ENCODE measurements at places on chromosomes 2 and 18.

- H3K27ac ChIP-seq, result no peak overlapping the region
- H3K4me1 ChIP-seq, result no peaks in the 10 kb centered on the region
- H3K36me3 ChIP-seq, result no peaks in the 10 kb centered on the region
- no peak for DNase-seq
Observed at GRCh38 chr2:210546424-210547208, 9.8 kb upstream of the CPS1 start.

GRCh38 chr18:10449396-10449795 is 5.0 kb upstream of the APCDD1 start:
- no peaks in the 10 kb centered on the region for H3K4me1 ChIP-seq
- no peaks in the 10 kb centered on the region for H3K36me3 ChIP-seq
- no peak overlapping the region for H3K4me3 ChIP-seq
- H3K27ac ChIP-seq, result no peak overlapping the region

- no peaks in the 10 kb centered on the region for H3K4me1 ChIP-seq
Observed at GRCh38 chr2:133407341-133407740, 160.9 kb downstream of the NCKAP5 start.

DNA sequence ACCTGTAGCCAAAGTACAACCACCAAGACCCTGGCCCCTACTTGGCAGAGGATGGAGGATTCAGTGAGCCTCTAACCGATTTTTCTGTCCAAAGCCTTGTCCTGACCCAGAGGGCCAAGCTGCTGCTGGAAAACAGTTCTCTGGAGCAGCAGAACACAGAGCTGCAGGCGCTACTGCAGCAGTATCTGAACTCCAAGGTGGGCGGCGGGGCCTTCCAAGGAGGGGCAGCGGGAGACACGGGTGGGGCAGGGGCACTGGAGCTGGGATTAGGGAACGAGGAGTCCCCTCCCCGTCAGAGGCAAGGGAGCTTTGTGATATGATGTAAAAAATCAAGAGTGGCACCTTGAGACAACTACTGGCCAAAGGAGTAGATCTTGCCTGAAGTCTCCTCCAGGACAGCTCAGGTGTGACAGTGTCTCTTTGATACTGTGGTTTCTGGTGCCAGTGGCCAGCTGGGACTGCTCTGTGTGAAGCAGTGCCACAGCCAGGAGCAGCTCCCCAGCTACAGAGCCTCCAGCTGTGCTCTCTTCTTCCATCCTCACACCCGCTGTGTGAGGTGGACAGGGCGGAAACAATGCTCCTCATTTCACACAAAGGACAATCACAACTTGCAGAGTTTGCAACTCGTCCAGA is 22.8 kb downstream of the OTOF start:
- peaks cover 19% of the 10 kb centered on the region for H3K27me3 ChIP-seq
- H3K4me1 ChIP-seq, result no peaks in the 10 kb centered on the region
- H3K27ac ChIP-seq, result no peak overlapping the region
- H3K36me3 ChIP-seq, result no peaks in the 10 kb centered on the region
- H3K4me3 ChIP-seq, result no peak overlapping the region
- no peak for DNase-seq

DNA sequence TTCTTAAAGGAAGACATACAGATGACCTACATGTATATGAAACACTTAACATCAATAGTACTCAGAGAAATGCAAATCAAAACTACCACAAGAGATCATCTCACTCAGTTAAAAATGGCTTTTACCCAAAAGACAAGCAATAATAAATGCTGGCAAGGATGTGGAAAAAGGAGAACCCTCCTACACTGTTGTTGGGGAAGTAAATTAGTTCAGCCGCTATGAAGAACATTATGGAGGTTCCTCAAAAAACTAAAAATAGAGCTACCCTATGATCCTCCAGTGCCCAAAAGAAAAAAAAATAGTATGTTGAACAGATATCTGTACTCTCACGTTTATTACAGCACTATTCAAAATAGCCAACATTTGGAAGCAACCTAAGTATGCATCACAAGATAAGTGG is 1579.4 kb upstream of the TMEFF2 start:
- H3K4me1 ChIP-seq, result no peaks in the 10 kb centered on the region
- no peak for DNase-seq
- no peak overlapping the region for H3K27ac ChIP-seq
- H3K36me3 ChIP-seq, result no peaks in the 10 kb centered on the region

DNA sequence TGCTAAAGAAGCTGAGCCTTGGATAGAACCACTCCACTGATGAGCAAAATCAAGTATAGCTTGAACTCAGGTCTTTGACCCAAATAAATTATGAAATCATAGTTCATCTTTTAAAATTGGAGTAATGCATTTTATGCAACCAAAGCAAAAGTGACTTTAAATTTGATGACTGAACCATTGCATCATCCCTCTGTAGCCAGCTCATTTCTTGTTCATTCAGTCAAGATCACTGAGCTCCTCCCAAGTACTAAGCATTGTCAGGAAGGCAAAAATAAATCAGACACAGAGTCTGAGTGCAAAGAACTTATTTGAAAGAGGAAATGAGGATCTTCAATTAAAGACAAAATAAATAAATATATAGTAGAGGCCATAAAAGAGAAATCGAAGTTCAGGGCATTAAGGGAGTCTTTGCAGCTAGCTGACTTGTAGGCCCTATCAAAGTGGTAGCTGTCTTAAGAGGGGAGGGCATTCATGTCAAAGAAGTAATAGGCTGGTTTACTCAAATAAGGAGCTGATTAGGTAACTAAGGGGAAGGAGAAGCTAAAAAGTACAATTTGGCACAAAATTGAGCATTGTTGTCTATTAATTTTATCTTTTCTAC is 411.8 kb downstream of the MTX2 start:
- peaks cover 55% of the 10 kb centered on the region for H3K27me3 ChIP-seq
- no peak for DNase-seq
- H3K36me3 ChIP-seq, result no peaks in the 10 kb centered on the region
- H3K4me3 ChIP-seq, result no peak overlapping the region
- no peaks in the 10 kb centered on the region for H3K4me1 ChIP-seq

DNA sequence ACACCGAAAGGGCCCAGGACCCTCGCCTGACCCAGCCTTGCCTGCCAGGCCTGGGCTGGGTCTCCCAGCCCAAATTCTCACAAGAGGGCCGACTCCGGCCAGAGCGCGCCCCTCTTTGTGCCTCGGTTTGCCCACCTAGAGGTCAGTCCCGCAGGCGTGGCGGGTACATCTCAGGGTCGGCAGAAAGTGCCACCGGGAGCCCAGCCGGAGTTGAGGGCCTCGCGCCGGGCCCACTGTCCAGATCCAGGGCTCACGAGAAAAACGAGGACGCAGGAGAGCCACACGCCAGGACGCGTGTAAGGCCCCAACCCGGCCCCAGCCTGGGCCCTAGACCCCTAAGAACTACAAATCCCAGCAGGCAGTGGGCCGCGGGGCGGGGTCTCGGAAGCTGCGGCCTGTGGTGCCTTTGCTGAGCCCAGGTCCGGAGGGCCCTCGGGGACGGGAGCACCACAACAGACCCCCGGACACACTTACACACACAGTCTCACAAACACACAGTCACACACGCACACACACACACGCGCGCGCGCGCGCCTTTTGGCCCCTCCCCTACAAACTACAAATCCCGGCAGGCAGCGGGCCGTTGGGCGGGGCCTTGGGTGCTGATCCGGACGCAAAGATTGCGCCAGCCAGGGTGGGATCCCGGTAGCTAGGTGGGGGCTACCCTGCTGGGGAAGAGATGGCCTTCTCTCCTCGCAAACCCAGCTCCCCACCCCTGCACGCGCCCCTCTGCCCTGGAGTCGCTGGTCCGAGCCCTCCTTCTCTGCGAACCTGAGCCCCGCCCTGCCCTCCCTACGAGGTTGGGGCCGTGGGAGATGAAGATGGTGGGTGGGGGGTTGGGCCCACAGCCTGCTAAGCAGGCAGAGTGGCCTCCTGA is at the start of gene SH2D6:
Gene SH2D6 (plus strand): TSS at position 583 of the 877 bp plus-strand sequence. CDS start 10,752 bp downstream, outside the sequence.
- peaks cover 7% of the 10 kb centered on the region for H3K27me3 ChIP-seq
- H3K4me3 ChIP-seq, result peak within 1 kb of the TSS; percentile 92
- peak; percentile 80 for DNase-seq
- peak within 1 kb of the TSS; percentile 96 for H3K27ac ChIP-seq
- H3K4me1 ChIP-seq, result peaks cover 20% of the 10 kb centered on the region

- H3K36me3 ChIP-seq, result no peaks in the 10 kb centered on the region
- H3K4me1 ChIP-seq, result no peaks in the 10 kb centered on the region
- no peak overlapping the region for H3K27ac ChIP-seq
- H3K4me3 ChIP-seq, result no peak overlapping the region
Observed at GRCh38 chr2:79729532-79729931, 216.7 kb downstream of the CTNNA2 start.

DNA sequence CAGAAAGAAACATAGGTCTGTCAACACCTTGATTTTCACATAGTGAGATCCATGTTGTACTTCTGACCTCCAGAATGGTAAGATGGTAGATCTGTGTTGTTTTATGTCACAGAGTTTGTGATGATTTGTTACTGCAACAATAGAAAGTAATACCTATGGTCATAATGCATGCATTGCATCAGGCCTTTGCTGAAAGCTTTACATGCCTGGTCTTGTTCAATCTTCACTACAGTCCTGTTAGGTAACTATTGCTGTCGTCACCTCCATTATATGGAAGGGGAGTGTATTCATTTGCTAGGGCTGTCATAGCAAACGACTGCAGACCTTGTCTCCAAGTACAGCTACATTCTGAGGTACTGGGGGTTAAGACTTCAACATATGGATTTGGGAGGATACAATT is 243.5 kb downstream of the ANAPC1 start:
- no peak overlapping the region for H3K4me3 ChIP-seq
- DNase-seq, result no peak
- H3K27ac ChIP-seq, result no peak overlapping the region
- peaks cover 5% of the 10 kb centered on the region for H3K27me3 ChIP-seq
- H3K4me1 ChIP-seq, result no peaks in the 10 kb centered on the region

- H3K4me3 ChIP-seq, result peak overlapping the region; percentile 99
- no peak for DNase-seq
- H3K27me3 ChIP-seq, result peaks cover 3% of the 10 kb centered on the region
- peaks cover 21% of the 10 kb centered on the region for H3K36me3 ChIP-seq
Observed at GRCh38 chr2:27771202-27771547, 344 bp upstream of the MRPL33 start.

DNA sequence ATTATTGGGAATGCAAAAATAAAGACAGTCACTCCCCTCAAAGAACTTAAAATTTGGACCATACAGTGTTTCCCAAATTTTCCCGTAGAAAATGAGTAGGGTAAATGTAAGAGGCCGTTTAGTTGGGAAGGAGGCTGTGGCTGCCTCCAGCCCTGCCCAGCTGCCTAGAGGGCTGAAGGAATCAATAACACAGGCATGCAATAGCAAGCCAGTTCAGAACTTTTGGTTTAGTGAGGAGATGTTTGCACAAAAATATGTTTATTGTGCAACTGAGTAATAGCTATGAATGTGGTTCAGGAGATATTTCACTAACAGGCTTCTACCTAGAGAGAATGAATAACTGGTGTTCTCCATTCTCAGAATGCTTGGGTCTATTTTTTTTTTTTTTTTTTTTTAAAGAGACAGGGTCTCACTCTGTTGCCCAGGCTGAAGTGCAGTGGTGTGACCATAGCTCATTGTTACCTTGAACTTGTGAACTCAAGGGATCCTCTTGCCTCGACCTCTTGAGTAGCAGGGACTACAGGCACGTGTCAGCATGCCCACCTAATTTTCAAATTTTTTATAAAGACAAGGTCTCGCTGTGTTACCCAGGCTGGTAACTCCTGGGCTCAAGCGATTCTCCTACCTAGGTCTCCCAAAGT is 23.6 kb downstream of the UGP2 start:
- H3K36me3 ChIP-seq, result peaks cover 28% of the 10 kb centered on the region
- H3K27me3 ChIP-seq, result no peaks in the 10 kb centered on the region

DNA sequence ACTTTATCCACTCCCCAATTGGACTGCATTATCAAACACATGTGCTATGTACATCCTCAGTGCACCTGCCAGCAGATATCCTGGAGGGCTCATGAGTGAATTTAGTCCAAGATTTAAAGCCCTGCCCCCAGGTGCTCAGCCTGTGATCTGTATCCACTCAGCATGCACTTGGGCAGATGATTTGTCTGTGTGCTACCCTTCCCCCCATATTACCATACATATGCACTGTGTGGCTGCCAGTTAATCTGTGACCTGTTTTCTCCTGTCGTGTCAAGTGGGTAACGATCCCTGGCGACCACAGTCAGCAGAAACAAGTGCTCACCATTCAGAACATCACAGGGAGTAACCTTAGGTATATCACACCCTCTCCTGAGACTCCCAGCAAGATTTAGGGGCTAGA is 10.2 kb downstream of the NAGK start:
- H3K4me3 ChIP-seq, result no peak overlapping the region
- no peaks in the 10 kb centered on the region for H3K27me3 ChIP-seq
- H3K36me3 ChIP-seq, result peaks cover 47% of the 10 kb centered on the region

DNA sequence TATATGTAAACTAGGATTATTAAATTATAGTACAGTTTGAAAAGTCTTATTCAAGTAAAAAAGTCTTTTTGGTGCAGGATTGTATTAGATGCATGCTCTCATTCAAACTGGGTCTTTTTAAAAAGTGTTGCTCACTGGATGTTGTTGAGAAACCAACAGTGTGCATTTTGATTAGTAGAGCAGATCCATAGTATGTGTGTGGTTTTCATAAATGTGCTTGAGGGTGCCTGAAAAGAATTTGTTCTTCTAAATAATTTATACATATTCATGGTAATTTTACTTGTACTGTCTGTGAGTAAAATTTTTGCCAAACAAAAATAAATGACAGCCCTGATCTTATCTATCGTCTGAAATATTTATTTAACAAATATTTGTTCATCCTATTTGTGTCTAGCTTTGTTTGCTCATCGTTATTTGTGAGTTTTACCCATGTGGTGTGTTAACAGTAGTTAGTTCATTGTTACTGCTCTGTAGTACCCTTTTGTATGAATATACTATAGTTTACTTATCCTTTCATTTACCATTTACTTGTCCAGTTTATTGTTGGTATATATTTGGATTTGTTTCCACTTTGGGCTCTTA is 50.4 kb downstream of the PTPN4 start:
- H3K4me3 ChIP-seq, result no peak overlapping the region
- H3K36me3 ChIP-seq, result peaks cover 22% of the 10 kb centered on the region
- H3K27me3 ChIP-seq, result no peaks in the 10 kb centered on the region

DNA sequence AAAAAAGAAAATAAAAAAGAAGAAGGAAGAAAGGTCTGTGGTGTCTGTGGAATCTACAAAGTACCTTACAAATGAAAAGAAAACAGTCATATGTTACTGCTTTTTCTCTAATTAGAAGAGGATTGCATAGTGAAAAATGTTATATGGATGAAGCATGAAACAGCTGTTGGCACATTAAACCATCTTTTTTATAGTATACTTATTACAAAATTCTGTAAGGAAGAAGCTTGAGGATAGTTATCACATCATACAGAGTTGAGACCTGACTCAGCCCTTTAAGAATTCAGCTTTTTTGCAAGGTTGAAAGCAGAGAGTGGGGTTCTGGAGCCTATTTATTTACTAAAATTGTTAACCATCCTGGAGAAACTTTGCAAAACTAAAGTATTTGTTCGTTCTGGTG is 222.7 kb downstream of the PHLPP1 start:
- H3K36me3 ChIP-seq, result peaks cover 2% of the 10 kb centered on the region
- no peaks in the 10 kb centered on the region for H3K4me1 ChIP-seq
- DNase-seq, result no peak
- no peak overlapping the region for H3K27ac ChIP-seq

GRCh38 chr2:23073671-23074070 is 311.3 kb upstream of the KLHL29 start:
- no peaks in the 10 kb centered on the region for H3K27me3 ChIP-seq
- no peak overlapping the region for H3K27ac ChIP-seq
- no peaks in the 10 kb centered on the region for H3K36me3 ChIP-seq

- DNase-seq, result no peak
- peaks cover 4% of the 10 kb centered on the region for H3K4me1 ChIP-seq
- H3K27ac ChIP-seq, result no peak overlapping the region
- no peaks in the 10 kb centered on the region for H3K36me3 ChIP-seq
- H3K27me3 ChIP-seq, result no peaks in the 10 kb centered on the region
- no peak overlapping the region for H3K4me3 ChIP-seq
Observed at GRCh38 chr2:47269316-47270232, 114.5 kb upstream of the STPG4 start.

- H3K4me3 ChIP-seq, result no peak overlapping the region
- no peak for DNase-seq
- no peaks in the 10 kb centered on the region for H3K27me3 ChIP-seq
- no peaks in the 10 kb centered on the region for H3K36me3 ChIP-seq
- no peak overlapping the region for H3K27ac ChIP-seq
Observed at GRCh38 chr18:57038395-57038794, 108.5 kb upstream of the BOD1L2 start.

Measured in effector memory CD8-positive, alpha-beta T cell (primary cell).